Activated T-cell treated with anti-CD3 and anti-CD28 coated beads for 4 hours (primary cell): ENCODE measurements at places on chromosomes 7 and 10.
A peak's percentile ranks its signal among the peaks of the same experiment; 100 is the strongest.

- no peak for DNase-seq
These were observed 134.8 kb upstream of the KIF5B start for GRCh38 chr10:32190890-32191491.

DNA sequence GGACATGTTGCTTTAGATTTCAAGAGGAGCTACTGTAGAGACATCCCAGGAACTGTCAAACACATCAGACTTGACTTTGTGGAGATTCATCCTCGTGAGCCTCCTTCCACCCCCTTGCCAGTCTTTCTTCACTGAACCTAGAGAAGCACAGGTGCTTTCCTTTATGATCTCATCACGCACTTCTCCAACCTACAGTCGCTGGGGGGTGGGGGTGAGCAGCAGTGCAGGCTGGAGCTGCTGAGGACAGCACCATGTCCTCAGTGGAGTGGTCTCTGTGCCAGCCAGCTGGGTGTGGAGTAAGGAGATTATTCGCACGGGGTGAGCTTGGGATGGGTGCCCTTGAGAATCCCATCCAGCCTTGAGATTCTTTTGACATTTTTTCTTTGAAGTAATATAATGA lies 88.1 kb downstream of the VOPP1 start:
- DNase-seq: no peak

DNA sequence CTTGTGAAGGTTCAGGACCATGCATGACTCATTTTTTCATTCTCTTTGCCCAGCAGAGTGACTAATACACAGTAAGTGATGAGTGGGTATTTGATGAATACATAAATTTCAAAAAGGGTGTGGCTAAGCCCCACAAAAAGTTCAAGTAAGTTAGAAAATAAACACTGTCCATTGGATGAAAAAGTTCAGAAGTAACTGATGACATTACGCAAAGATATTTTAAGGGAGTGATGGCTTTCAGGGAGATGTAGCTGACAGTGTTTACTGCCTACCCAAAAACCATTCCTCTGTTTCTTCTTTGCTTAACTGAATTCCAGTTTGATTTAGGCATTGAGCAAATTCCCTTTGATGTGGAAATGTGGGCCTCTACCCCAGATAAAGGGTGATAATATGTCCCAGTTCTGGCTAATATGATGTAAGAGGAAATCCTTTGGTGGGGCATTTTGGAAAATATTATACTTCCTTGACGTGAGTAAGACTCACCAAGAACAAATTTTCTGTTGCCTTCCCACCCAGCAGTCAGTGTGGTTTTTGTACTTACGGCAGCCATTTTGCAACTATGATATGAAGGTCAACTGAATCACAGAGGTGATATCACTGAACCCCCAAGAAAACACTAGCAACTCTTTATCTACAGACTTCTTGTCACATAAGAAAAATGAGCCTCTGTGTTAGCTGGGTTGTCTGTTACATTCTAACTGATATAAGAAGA lies 29.0 kb upstream of the EBLN1 start:
- peak; percentile 37 for DNase-seq

DNA sequence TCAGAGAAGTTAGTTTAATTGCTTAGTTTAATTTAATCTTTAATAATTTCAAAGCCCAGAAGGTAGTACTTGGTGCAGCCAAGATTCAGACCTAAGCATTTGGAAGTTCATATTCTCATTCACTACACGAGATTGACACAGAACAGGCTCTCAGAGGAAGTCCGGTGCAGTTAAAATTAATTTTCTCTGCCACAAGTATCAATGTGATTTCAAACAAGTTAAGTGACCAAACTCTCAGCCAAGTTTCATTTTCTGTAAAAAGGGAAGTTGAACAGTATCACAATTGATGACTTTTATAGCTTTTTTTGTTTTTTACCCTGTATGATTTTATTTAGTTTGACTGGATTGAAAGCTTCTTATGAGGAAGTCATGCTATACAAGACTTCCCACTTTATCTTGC lies 1494.9 kb upstream of the LRRTM3 start:
- DNase-seq: no peak

DNA sequence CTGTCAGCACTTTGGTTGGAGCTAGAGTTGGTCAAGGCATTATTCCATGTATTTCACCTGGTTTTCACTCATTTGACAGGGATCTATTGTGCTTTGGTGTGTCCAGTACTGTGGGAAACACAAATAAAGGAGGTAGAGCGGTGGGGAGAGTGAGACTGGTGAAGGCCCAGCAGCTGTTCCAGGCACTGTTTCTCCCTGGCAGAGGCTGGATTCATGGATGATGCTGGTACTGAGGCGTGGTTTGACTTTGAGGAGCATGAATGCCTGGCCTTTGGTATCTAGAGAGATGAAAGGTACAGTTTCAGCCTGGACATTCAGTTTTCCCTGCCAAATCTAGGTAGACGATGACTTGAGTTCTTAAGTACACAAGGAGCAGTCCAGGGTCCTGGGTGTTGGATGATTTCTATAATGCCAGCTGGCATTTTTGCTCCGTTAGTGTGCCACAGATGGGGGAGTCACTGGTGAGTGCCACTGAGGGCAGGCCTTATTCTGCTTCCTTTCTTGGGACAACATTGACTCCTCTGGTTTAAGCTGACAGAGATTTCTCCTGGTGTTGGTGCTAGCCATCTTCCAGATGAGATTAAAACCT lies 162.2 kb upstream of the BMPER start:
- DNase-seq: no peak

DNA sequence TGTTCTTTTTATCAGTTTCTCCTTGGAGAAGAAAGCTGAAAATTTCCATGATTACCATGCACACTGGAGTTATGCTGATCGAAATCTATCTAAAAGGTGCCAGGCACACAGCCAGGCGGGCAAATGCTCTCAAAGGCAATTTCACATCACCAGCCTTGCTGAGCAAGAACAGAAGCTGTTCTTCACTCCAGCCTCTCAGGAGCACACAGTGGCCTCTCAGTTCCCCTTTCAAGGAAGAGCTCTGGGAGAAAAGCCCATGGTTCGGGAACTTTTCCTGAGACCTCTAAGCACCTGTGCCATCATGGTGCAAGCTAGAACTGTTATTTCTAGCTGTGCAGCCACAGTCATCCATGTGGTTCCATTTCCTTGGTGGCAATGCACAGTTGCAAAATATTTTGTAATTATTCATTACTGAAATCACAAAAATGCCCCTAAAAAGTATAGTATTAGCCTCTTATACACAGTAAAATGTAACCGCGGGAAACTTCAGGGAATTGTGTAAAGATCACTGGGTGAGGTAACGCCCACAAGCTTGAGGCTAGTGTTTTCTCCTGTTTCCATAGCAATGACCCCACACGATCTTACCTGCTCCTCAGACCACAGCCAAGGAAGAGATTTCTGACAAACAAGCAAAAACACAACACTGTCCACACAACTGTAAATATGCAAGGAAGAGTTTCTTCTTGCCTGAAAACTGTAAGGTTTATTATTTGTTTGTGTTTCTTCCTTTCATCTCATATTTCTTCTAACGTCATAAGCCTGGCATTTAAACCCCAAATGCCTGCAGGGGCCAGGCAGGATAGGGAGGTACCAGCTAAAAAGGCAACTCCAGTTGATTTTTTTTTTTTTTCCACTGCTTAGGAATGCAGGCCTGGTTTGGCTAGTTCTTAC lies 121.2 kb downstream of the FAM107B start:
- no peak for DNase-seq

DNA sequence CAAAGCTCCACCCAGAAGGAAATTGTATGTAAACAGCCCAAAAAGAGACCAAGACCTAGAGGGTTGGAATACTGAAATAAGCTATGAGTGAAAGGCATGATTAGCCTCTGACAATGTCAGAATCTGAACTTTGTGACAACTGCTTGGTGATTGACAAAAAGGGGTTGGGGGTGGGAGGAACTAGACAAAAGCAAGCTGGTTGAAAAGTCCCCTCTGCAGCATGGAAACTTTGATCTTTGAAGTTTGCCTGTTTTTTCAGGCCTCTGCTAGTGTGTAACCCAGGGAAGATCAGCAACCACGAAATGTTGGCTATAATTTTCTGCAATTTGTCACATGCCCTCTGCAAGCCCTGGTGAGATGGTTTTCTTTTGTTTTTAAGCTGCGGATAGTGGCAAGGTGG lies 104.8 kb upstream of the SLC25A13 start:
- DNase-seq: no peak

DNA sequence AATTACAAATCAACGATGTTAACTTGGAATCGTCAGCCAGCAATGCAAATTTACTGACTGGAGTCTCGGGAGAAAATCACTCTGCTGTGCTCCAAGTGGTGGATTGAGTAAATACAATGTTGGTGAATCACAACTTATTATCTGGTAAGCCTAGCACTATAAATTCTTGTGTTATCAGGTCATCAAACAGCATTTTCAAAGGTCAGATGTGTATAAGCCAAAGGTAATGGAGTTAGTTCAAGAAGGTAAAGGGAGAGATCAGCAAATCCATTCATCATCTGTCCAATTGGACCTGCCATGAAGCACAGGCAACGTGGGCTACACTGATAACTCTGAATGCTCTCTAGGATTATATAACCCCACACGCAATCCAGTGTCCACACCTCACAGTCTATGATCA lies 13.9 kb downstream of the CUBN start:
- no peak for DNase-seq

- DNase-seq: no peak
These were observed 279.4 kb upstream of the CACNA2D1 start for GRCh38 chr7:82722946-82723345.

- no peak for DNase-seq
These were observed 229.6 kb downstream of the PRPF18 start for GRCh38 chr10:13816195-13816925.

- DNase-seq: no peak
These were observed 821.7 kb downstream of the GATA3 start for GRCh38 chr10:8876171-8876570.

DNA sequence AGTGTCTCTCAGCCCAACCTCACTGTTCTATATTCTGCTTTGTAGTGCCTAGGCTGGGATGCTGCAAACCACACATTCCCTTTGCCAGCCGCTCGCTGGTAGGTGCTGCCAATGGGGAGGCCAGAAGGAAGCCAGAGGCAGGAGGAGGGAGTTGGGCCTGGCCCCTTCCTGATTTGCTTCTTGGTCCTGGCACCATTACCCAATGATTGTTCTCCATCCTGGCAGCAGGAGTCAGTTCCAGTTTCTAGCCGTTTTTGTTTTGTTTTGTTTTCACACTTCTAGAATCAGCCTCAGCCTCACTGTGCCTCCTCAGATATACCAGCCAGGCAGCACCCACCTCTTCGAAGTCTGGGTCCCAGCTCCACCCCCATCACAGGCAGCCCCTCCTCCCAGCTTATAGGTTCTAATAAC lies 27.4 kb upstream of the LOXL4 start:
- no peak for DNase-seq

- no peak for DNase-seq
These were observed 179.0 kb downstream of the NOC3L start for GRCh38 chr10:94183666-94184264.

DNA sequence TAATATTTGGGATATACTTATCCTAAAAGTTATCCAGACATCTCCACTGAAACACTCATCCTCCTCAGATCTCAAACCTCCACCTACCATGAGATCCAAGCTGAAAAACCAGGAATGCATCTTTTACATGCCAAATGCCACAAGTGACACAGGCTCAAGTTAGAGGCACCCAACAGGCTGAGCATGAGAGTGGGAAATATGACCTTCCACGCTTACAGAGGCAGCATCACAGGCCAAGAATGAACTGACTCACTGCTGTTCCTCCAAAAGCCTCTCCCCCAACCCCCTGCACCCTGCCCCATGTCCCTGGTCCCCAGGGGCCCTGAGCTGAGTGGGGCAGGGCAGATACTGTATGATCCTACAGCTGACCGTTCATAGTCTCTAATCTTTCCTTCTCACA lies 4.8 kb upstream of the MTPAP start:
- no peak for DNase-seq

DNA sequence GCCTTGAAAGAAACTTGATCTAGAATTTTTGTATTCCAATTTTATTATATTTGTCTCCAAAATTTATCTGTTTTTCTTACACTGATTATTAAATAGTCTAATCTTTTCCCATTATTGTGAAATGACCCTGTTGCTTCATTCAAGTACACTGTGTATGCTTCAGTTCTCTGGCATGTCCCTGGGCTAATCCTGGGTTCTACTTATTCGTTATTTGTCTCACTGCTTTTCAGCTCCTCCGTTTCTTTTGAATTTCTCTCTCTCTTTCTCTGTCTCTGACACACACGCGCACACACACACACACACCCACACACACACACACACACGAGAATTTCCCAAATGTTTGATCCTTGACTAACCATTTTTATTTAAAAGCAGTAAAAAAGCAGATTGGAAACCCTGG lies 768.6 kb downstream of the NRG3 start:
- DNase-seq: no peak

- DNase-seq: peak; percentile 25
These were observed 8.3 kb downstream of the XPNPEP1 start for GRCh38 chr10:109914966-109915365.

DNA sequence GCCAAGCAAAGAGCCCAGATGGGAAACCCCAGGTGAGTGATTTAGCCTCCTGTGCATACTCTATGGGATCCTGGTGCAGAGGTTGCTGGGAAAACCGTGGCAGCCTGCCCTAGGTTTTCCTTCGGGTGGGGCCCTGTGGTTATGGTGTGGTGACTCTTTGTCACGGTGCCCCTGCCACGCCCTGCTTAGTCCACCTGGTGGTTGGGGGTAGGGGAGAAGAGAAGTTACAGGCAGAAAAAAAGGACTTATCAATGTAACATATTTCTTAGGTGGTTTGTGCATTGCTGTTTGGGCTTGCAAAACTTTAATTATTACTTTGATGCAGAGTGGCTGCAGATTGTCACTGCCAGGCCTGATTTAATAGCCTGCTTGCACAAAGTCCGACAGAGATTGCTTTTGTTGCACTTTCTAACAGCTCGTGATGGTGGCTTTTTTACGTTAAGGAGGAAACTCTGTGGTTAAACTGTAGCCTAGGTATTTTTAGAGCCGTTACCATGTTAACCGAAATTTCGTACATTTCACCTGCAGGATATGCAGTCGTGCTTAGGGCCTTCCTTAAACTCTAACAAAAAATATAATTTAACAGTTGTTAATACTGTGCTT lies 197.4 kb downstream of the RNLS start:
- DNase-seq: no peak

DNA sequence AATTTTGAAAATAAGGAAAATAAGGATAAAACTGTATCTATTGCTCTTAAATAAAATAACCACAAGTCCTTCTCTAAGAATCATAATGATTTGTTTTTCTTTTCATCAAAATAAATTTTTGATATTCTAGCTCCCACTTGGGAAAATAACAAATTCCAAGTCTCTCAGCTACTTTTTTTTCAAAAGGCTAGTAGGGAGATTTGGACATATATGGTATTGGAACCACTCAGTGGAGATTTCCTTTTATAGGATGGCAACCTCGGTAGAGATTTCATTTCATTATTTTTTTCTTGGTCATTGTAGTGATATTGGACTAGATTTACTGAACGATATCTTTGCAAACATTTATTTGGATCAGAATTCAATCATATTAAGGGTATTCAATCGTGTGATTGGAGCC lies 69.5 kb upstream of the PRKG1 start:
- no peak for DNase-seq

DNA sequence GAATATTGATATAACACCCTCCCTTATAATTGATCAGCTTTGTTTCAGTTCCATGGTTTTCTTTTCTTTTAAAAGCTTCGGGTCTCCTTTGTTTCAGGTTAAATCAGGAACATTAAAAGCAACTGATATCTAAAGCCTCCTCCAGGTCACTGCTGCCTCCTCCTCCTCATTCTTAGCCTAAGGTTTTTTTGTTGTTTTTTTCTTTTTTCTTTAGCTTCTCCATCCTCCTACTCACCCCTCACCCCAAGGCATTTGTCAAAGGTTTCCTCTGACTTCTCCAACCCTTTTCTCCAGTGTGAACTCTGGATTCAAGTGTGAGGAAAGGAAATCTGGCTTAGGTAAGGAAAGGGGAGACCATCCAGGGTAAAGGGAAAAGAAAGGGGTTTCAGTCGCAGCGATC lies 420.2 kb upstream of the NFE2L3 start:
- DNase-seq: no peak

GRCh38 chr7:112136271-112137008 lies 69.8 kb downstream of the DOCK4 start:
- DNase-seq: no peak
